ENCODE measurements at places on chromosomes 1 and 21.

GRCh38 chr1:207839083-207839413, 71.9 kb downstream of the CD34 start:
- DNase-seq, result no peak

GRCh38 chr1:36067871-36068270, 16.0 kb upstream of the TEKT2 start:
- no peak for DNase-seq

DNA sequence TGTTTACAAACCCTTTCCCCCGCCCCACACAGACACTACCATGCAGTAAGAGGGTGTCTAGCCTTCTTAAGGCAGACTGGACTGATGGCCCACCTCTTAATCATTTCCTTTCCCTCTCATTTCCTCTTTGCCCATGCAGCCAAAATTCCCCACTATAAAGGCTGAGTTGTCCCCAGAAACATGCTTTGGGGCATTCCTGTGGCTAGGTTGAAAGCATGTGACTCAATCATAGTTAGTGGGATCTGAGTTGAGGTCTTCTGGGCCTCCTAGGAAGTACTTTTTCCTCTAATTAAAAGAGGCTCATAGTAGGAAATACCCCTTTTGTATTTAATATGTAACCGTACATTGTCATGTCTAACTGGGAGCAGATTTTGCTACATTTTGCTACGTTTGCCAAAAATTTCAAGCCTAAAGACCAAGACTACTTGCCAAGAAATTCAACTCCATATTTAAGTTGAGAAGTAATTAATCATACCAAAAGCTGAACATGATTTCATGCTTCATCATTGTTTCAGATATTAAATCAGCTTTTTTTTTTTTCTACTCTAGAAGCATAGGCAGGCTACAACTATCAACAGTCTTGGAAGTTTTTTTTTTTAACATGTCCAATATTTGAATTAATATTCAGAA, 174.7 kb downstream of the ADGRL4 start:
- no peak for DNase-seq

GRCh38 chr1:158952416-158952815, 21.1 kb downstream of the PYHIN1 start:
- DNase-seq, result no peak

DNA sequence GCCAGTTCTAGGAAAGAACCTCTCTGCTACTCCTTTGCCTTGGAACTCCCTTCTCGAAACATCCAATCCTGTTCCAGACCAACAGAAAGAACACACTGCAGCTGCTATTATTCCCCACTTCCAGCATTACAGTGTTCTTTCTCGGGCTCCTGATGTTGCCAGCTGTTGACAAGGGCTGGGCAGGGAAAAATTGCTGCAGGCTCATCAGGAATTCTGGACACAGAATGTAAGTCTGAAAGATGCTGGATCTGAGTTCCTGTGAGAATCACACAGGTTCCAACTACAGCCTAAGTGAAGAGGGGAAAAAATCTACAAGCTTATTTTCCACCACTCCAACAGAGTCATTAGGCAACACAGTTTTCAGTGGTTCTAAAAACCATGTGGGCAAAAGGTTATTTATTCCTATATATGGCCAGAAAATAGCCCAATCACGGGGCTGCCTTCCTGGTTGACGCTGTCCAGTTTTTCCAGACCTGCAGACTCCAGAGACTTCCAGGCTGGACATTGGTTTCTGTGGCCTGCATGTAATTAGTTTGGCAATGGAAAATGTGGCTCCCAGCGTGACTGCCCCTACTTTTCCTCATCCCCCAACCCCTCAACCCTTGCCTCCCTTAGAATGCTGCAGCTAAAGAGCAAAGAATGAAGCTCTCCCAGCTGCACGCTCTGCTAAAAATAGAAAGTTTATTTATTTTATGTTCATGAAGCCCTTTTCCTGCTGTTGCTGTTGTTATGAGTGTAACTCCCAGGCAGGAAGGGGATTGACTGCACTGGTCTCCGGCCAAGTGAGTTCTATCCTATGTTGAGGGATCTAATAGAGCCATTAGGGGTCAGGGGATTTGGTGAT, 8.3 kb upstream of the KIAA0040 start:
- DNase-seq, result no peak

DNA sequence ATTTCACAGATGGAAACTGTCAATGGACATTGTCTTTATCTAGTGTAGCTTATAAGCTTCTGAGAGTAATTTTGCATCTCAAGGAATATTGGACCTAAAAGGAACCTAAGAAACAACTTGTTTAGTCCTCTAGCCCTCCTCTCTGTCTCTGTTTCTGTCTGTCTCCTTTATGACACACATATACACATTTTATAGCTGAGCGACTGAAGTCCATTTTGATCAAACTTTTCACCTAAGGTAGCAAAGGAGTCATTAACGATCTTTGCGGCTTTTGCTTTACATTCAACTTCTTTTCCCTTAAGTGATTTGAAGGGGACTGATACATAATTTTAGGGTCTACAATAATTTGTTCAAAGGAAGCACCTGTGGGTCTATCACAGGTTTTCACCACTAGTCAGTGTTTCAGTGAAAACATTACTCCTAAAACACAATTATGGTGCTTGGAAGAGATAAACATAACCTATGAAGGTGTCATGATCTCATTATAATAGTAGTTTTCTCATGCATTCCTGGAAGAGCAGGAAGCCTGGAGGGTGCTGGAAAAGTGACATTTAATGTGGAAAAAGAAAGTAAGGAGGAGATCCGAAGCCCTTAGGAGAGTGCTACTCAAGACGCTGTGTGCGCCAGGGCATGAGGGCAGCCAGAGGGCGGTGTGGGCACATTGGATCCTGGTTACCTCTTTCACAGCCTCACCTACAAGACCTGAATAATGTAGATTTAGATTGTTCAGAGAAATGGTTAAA, 248.6 kb downstream of the DNM3 start:
- peak; percentile 35 for DNase-seq

GRCh38 chr1:36304970-36305914, 926 bp upstream of the SH3D21 start:
- DNase-seq, result no peak

GRCh38 chr1:173857363-173857917, 10.3 kb downstream of the GAS5 start:
- DNase-seq, result no peak

DNA sequence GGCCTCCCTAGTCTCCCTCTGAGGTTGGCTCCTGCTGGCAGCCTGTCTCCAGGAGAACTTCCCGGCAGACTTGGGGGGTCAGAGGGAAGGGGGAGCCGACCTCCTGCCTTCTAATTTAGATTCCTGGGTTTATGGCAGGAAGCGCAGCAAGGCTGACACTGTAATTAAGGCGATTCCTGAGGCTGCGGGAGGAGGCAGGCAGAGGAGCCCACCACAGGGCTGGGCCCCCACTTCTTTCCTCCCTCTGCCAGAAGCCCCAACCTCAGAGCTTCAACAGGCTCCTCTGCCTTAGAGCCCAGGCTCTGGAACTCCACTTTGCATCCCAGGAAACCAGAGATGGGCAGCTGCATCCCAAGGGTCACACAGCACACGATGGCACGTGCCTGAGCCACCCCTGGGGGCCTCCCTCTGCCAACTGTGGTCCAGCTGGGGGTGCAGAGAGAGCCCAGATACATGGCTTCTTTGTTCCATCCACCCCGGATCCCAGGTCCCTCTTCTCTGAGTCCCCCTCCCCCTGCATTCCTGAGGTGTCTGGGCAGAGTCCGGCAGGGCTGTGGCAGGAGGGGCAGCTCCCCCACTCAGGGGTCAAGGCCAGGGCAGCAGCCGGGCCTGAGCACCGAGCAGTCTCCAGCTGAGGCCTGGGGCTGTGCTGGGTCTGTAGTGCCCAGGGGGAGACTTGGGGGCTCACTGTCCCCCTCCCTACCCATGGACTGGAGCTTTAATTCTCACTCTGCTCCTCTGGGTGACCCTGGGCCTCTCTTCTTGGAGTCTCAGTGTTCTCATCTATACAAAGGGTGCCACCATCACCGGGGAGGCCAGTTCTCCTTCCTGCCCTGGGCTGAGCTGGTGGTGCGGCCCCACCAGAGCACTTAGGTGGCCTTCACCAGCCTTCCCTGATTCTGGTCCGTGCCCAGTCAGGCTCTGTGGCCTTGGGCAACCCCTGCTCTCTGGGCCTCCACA, 39.4 kb upstream of the FAM131C start:
- DNase-seq, result no peak

DNA sequence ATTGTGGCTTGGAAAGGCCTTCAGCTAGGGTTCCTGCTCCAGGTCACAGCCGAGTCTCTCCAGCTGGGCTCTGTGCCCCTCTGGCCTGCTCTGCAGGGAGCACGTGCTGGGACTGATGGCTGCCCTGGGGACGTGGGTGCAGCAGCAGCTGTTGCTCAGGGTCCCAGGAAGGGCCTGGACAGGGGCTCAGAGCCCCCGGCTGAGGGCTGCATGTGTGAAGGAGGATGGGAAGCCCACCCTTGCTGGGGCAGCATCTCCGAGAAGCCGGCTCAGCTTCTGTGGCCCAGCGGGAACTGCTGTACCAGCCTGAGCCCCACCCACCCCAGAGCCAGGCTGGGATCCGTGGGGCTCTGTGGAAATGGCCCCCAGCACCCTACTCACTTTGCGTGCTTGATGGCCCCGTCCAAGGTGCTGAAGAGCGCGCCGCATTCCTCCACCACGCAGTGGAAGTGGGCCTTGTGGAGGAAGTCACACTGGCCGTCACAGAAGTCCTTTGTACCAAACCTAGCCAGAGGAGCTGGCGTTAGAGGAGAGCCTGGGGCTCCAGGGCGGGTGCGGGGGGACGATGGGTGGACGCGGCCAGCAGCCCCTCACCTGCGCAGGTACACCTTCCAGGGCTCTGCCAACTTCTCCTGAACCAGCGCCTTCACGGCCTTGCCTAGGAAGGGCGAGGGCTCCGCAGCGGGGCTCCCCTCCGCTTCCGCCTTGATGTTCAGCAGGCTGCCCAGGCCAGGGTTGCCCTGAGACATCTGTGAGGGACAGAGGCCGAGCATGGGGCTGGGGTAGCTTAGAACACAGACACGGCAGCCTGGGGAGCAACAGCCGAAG, 147.5 kb downstream of the CASZ1 start:
- DNase-seq, result no peak

- DNase-seq, result no peak
These were observed 10.9 kb upstream of the ADAMTS5 start for GRCh38 chr21:26977746-26978145.

- no peak for DNase-seq
These were observed 7.8 kb upstream of the CHAF1B start for GRCh38 chr21:36377391-36377842.

DNA sequence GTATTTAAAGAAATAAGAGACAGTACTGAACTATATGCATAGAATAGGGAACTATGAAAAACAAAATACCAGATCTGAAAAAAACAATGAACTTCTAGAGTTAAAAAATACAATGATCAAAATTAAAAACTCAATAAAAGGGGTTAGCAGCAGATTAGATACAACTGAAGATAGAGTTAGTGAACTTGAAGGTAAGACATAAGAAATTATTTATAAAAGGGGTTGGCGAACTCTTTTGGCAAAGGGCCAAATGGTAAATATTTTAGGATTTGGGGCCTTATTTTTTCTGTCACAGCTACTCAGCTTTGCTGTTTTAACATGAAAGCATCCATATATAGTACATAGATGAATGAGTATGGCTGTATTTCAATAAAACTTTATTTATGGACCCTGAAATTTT, 111.4 kb downstream of the ST3GAL3 start:
- no peak for DNase-seq

GRCh38 chr21:24705201-24705600, 902.1 kb downstream of the MRPL39 start:
- no peak for DNase-seq

- DNase-seq, result no peak
These were observed 11.1 kb upstream of the MSTO1 start for GRCh38 chr1:155598842-155599331.

GRCh38 chr1:40627987-40628902, 37.2 kb downstream of the RIMS3 start:
- no peak for DNase-seq

DNA sequence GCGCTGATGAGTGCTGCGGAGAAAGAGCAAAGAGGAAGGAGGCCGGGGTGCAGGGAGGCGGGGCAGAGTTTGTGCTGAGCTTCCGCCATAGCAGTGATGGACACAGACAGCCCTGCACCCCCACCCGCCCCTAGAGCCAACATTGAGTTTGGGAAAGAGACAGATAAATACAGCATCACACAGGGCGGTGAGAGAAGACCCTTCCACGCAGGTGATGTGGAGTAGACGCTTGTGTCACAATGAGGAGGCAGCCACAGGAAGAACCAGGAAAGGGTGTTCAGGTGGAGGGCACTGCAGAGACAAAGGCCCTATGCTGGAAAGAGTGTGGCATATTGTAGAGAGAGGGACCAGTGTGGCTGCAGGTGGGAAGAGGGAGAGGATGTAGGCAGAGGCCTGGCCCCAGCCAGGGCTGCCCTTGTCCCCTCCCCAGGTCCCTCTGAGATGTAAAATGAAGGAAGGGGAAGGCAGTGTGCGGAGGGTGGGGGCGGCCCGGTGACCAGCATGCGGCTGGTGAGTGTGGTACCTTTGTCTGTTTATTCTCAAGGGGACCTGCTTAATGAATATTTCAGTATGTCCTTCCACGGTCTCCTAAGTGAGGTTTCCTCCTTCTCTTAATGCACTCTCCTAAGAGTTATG, 194.4 kb upstream of the TMEM51 start:
- no peak for DNase-seq

DNA sequence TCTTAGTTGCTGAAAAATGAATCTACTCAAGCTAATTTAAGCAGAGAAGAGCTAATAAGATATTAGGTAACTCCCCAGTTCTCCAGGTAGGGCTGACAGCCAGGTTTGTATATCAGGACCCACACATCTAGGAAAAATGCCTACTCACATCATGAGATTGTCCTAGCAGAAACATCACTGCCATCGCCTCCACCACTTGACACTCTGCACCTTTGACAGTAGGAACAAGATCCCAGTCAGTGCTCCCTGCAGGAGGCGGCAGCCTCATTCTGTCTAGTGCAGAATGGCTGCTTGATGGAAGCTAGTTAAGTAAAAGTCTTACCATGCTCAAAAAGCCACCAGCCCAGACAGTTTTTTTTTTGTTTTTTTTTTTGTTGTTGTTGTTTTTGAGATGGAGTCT, 31.6 kb upstream of the USP1 start:
- DNase-seq, result no peak

- DNase-seq, result no peak
These were observed 13.8 kb downstream of the RNU5D-1 start for GRCh38 chr1:44717156-44717555.

DNA sequence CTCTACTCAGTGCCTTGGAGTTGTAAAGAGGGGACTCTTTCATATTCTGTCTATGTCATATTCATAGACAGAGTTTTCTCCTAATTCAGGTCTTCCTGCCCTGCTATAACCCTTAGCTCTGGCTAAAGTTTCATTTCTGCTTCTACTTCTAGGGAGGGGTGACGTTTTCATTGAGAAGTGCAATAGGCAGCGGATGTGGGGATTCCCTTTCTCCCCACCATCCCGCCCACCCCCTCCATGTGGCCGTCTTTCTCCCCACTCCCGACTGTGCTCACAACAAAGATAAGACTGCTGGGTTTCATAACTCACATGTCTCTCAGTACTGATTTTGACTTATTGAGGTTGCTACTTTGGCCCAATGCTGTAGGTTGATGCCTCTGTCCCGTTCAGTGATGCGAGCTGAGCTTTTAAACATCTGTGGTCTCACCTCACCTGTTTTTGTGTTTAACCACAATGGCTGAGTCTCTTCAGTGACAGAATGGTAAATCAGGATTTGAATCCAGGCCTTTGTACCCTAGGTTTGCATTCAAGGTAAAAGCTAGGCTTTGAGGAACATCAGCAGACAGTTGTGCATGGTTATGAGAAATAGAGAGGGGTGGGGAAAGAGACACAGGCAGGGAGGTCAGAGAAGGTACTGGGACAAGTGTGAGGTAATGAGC, 7.8 kb upstream of the KIF14 start:
- no peak for DNase-seq
